ENCODE measurements at places on chromosomes 3 and 15. TPM values are rescaled to one million over a fixed set of nuclear protein-coding genes. Genes with fewer than 3 reads are reported as not detected.

The MEX3B gene
- 2.0 TPM for total RNA-seq

DNA sequence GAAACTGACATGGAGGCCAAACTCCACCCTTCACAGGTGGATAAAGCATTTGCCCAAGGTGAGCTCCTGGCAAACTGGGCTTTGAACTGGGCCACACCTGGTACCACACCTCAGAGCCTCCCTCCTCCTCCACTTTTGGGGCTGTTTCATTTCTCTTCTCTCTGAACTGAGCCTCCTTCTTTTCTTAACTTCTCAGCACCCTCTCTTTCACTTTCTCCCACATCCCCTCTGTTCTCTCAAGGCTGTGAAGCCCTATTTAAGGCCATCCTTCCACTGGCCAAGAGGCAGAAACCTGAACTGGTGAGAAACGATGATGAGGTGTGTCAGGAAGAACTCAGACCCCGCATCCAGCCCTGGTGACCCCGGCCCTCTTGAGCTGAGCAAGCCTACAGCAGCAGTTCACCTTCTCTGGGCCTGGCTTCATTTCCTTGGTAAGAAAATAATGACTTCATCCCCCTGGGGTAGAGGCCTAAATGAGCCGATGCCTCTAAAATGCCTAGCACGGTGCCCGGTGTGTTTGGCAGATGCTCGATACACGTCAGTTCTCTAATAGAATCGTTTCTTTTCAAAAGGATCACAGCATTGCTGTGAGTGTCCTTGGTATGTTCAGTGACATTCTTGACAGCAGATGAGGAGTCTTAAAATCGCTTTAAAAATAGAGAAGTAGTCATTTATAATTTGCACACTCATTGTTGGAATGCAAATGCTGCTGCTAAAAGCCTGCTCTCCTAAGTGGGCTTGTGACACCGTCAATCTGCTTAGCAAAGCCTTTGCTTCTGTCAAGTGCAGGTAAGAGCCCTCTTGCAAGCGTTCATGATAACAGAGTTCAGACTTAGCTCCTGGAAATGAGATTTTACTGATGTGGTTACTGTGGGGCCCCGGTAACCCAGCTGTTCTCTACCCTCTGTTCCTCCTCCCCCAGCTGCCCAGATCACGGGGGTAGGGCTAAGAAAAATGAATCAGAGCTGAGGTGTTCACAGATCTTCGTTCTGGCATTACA, 97.7 kb upstream of the ATP2B2 start:
- no peak overlapping the region for H3K4me3 ChIP-seq
- no peaks in the 10 kb centered on the region for H3K4me1 ChIP-seq
- no peak overlapping the region for H3K27ac ChIP-seq
- H3K27me3 ChIP-seq: peaks cover 82% of the 10 kb centered on the region

DNA sequence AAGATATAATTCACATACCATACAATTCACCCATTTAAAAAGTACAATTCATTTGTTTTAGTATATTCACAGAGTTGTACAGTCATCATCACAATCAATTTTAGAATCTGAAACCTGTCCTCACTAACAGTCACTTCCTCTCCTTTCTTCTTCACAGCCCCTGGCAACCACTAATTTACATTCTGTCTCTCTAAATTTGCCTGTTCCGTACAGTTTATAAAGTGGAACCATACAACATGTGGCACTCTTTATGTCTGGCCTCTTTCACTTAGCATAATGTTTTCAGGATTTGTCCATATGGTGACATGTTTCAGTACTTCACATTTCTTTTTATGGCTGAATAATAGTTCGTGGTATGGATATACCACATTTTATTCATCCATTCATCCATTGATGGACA, 22.7 kb downstream of the ERICH6 start:
- H3K4me3 ChIP-seq: no peak overlapping the region
- H3K27me3 ChIP-seq: no peaks in the 10 kb centered on the region
- no peaks in the 10 kb centered on the region for H3K4me1 ChIP-seq
- DNase-seq: no peak
- no peak overlapping the region for H3K27ac ChIP-seq

DNA sequence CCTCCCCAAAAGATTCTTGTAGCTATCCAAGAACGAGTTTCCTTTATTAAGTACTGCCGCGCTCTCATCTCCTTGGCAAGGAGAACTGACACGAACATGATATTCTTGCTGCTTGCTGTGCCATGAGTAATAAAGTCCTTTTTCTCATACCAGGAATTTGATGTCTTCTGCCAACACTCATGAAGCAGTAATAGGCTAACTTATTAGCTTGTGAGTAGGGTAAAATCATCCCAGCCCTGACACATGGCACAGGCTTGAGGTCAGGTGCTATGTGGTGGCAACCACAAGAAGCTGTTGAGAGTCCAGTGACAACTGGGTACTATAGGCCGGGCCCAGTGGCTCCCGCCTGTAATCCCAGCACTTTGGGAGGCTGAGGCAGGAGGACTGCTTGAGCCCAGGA, 22.7 kb upstream of the UBXN7 start:
- H3K27ac ChIP-seq: no peak overlapping the region
- H3K4me3 ChIP-seq: no peak overlapping the region
- no peak for DNase-seq
- H3K36me3 ChIP-seq: no peaks in the 10 kb centered on the region
- H3K4me1 ChIP-seq: no peaks in the 10 kb centered on the region
- no peaks in the 10 kb centered on the region for H3K27me3 ChIP-seq

GRCh38 chr15:44722011-44722410, 10.7 kb downstream of the B2M start:
- H3K27ac ChIP-seq: no peak overlapping the region
- H3K4me3 ChIP-seq: no peak overlapping the region
- DNase-seq: no peak
- peaks cover 8% of the 10 kb centered on the region for H3K4me1 ChIP-seq

- no peaks in the 10 kb centered on the region for H3K27me3 ChIP-seq
- H3K4me3 ChIP-seq: no peak overlapping the region
- no peaks in the 10 kb centered on the region for H3K4me1 ChIP-seq
- no peaks in the 10 kb centered on the region for H3K36me3 ChIP-seq
- no peak overlapping the region for H3K27ac ChIP-seq
Measured at GRCh38 chr3:32947789-32948238, 3.6 kb upstream of the CCR4 start.
